ENCODE measurements at places on chromosomes 5 and 9.

DNA sequence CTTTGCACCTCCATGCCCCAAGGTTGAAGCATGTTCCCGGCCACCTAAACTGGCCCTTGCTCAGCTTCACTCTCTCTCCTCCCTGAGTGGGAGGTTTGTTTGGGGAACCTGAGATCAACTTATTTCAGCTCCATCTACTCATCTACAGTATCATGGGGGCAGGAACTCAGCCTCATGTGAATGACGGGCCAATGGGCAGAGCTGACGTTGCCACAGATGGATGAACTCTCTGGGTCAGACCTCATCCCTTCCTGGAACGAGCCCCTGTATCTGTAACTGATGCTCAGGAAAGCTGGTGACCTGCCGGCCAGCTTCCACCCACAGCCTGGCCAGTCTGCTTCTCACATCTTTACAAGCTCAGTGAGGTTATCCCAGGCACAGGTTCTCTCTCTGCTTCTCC, 369.6 kb downstream of the IRX2 start:
- DNase-seq, result no peak

- peak; percentile 23 for DNase-seq
Observed at GRCh38 chr9:78363221-78363620, 66.3 kb downstream of the PSAT1 start.

DNA sequence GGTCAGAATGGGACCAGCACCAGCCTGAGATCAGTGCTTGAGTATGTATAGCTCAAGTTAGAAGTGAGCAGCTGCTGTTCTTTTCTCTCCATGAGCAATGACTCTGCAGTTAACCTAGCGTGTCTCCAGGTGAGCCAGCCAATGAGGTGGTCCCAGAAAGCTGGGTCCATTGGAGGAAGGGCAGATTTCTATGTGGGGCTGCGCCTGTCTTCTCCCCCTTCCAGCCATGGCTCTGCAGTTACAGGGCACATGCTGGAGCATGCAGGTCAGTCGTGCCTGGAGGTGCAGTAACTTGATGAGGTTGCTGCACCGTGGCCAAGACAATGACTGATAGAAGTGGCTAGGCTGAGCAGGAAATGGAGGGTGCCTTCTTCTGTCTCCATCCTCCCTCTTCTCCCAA, 29.6 kb upstream of the CXCL14 start:
- no peak for DNase-seq

DNA sequence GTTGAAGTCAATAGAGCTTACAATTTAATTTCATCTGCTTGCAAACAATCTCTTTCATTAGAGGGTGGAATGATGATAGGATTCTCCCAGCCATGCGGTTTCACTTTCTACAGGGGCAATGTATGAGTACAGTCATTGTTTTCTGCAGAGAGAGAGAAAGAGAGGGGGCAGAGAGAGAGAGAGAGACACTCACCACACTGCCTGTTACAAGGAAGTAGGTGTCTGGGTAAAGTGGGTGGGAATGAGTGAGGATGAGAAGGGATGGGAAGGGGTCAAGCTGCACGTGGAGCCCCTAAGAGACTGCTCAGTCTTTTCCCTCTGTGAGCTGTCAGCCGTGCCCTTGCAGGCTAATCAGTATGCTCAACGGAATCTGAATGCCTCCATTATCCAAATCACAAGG, 454.3 kb downstream of the KDM4C start:
- no peak for DNase-seq

- peak; percentile 75 for DNase-seq
Observed at GRCh38 chr5:60334281-60334713, 365.7 kb downstream of the DEPDC1B start.

GRCh38 chr5:2201011-2201410, 318.3 kb upstream of the IRX4 start:
- no peak for DNase-seq

GRCh38 chr5:173231996-173232498, 3.0 kb downstream of the NKX2-5 start:
- no peak for DNase-seq

GRCh38 chr9:136485049-136486045, 2.5 kb upstream of the SEC16A start:
- DNase-seq, result peak; percentile 80

GRCh38 chr5:153489611-153490010, 859 bp upstream of the GRIA1 start:
- no peak for DNase-seq

- DNase-seq, result peak; percentile 87
Observed at GRCh38 chr9:137435980-137436760, 5.0 kb downstream of the ENTPD8 start.

DNA sequence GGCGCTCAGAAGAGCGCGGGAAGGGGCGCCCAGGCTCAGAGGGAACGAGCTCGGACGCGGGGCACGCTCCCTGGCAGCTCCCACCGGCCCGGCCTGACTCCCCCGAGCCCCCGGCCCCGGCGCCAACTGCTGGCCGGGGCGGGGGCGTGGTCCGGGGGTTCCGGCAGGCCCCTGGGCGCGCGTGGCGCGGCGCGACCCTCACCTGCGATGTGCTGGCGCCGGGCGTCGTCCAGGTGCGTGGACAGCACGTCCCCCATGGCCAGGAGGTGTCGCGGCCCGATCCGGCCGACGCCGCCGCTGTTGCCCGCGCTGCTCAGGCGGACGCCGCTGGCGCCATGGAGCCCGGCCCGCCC, 43.5 kb upstream of the STXBP1 start:
- no peak for DNase-seq

DNA sequence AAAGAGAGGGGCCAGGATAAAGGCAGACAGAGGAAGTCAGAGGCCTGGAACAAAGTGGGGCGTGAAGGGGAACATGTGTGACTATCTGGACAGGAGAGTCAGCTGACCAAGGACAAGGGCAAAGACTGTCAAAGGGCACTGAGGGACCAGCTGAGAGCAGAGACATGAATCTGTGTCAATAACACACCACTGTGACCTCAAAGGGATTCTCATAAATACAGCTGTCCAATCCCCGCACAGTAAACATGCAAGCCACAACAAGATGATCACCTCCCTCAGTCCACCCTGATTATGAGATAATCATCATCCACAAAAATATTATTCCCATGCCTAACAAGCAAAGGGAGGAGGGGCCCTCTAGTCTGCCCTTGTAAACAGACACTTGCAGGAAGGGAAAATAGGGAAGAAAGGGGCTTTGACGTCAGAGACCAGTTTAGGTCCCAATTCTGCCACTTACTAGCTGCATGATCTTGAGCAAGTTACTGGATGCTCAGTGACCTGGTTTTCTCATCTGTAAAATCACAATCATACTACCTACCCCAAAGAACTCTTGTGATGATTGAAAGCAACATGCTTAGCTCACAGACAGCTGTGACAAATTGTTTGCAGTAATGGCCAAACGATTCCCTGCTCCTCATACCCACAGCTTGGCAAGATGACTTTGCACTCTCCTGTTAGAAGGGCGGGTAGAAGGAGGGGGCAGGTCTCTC, 41.8 kb downstream of the RAPGEF1 start:
- no peak for DNase-seq

GRCh38 chr5:136027311-136027710, 1.5 kb upstream of the TGFBI start:
- no peak for DNase-seq

DNA sequence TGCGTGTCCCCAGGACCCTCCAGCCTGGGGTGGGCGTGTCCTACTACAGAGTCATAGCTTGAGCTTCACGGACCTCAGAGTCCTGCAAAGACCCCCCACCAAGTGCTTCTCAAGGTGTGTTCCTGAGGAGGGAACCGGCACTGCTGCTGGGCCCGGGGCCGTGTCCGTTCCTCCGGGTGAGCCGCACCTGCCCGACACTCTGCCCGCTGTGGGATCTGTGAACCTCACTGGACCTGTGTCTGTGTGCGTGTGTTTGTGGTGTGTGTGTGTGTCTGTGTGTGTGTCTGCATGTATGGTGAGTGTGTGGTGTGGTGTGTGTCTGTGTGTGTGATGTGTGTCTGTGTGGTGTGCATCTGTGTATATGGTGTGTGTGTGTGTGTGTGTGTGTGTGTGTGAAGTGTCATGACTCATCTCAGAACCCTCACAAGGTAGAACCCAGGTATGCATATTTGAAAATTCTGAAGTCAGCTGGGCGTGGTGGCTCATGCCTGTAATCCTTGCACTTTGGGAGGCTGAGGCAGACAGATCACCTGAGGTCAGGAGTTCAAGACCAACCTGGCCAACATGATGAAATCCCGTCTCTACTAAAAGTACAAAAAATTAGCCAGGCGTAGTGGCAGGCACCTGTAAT, 40.9 kb upstream of the RXRA start:
- no peak for DNase-seq

- no peak for DNase-seq
Observed at GRCh38 chr9:98892288-98892687, 51.4 kb upstream of the COL15A1 start.

DNA sequence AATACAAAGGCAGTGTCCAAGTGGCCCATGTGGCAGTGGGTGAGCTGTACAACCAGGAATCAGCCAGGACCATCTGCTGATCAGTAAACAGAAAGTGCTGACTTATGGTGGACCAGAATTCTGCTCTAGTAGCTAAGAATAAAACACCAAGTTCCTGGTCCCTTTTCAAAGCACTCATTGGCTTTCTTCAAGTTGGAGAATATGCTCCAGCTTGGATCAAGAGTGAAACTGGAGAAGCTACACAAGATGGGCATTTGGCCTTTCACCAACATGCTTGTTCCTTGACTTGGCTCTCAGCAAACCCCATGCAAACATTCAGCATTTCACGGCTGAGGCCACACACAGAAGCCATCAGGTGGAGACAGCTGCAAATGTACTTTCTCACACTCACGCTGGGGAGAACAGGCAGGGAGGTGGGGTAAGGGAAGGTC, 32.1 kb downstream of the MARCHF3 start:
- peak; percentile 22 for DNase-seq

- peak; percentile 33 for DNase-seq
Observed at GRCh38 chr5:32217886-32218396, 43.8 kb upstream of the GOLPH3 start.

DNA sequence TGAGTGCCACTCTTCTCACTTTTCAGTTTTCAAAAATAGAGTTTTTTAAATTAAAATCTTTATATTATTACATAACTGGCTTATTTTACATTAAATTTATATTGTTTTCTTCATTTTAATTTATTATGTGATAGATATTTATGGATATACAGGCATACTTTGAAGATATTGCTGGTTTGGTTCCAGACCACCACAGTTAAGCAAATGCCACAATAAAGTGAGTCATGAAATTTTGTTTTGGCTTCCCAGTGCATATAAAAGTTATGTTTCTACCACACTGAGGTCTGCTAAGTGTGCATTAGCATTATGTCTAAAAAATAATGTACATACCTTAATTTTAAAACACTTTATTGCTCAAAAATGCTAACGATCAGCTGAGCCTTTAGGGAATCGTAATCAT, 47.4 kb downstream of the NDUFS4 start:
- DNase-seq, result peak; percentile 33

GRCh38 chr5:637581-638450, 25.7 kb downstream of the CEP72 start:
- DNase-seq, result no peak

- peak; percentile 7 for DNase-seq
Observed at GRCh38 chr9:135136991-135137832, 49.7 kb downstream of the OLFM1 start.

GRCh38 chr5:10201223-10201868, 48.3 kb downstream of the ATPSCKMT start:
- DNase-seq, result peak; percentile 4

- no peak for DNase-seq
Observed at GRCh38 chr5:10534561-10535530, 29.0 kb upstream of the ANKRD33B start.

- DNase-seq, result no peak
Observed at GRCh38 chr9:93952784-93953495, 2.2 kb downstream of the BARX1 start.

- DNase-seq, result no peak
Observed at GRCh38 chr9:114674076-114674797, 7.8 kb downstream of the TEX48 start.

DNA sequence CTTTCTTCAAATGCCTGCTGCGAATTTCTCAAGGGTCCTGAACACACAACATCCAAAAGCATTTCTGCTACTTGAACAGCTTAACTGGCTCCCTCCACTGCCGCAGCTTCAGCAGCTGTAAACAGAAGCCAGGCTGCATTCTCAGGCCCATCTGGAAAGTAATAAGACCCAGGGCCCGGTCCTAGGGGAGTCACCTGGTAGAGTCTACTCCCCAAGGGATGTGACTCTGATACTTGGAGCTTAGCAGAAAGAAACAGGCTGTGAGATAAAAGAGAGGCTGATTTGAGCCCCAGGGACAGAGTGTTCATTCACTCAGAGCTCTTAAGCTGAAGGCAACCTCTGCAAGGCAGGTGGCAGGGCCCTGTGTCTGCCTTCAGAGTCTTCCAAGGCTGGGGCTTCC, 356.8 kb downstream of the SPOCK1 start:
- DNase-seq, result no peak

DNA sequence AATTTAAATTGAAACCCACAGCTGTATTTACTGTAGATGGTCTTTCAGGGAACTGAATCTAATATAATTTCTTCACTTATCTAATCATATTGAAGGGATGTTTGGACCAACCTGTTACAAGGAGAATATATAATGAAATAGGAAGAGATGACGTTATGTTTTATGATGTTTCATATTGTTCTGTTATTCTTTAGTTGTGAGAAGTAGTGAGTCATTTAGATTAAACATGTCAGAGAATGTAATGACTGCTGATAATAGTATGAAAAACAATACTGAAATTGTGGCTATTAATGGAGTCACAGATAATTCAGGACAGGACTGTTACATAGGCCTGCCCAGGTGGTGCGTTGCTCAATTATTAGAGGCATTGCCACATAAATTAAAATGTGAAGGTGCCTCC, 1993.4 kb downstream of the EFNA5 start:
- DNase-seq, result peak; percentile 46

DNA sequence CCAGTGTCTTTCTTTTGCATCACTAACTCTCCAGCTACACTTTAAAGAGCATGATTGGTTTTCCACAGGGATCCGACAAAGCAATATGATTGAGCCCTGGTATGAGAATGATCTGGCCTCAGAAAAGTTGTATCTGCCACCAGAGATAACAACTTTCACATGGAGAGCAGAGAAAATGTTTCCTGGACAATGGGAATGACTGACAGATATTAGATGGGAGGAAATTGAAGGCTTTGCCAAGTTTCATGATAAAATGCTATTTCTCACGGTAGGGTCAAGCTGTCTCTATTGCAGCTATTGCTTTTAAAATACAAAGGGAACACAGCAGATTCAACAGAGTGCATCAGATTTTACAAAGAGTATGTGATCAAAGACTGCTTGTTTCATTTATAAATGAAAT, 56.4 kb upstream of the GLIS3 start:
- peak; percentile 57 for DNase-seq

- DNase-seq, result no peak
Observed at GRCh38 chr9:137130176-137130755, 8.7 kb upstream of the GRIN1 start.

DNA sequence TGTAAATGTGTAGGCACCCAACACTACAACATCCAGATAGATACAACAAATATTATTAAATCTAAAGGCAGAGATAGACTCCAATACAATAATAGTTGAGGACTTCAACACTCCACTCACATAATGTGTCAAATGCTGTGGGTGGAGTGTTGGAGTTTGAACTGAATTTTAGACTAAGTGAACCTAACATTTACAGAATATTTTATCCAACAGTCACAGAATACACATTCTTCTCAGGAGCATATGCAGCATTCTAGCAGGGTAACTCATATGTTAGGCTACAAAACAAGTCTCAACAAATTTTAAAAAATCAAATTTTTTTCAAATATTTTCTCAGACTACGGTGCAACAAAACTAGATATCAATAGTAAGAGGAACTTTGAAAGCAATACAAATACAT, 648.7 kb upstream of the CDH18 start:
- DNase-seq, result no peak

Measured in fibroblast of pulmonary artery (primary cell).